ENCODE measurements at places on chromosomes 13 and 19. TPM values are rescaled to one million over a fixed set of nuclear protein-coding genes. Genes with fewer than 3 reads are reported as not detected.

DNA sequence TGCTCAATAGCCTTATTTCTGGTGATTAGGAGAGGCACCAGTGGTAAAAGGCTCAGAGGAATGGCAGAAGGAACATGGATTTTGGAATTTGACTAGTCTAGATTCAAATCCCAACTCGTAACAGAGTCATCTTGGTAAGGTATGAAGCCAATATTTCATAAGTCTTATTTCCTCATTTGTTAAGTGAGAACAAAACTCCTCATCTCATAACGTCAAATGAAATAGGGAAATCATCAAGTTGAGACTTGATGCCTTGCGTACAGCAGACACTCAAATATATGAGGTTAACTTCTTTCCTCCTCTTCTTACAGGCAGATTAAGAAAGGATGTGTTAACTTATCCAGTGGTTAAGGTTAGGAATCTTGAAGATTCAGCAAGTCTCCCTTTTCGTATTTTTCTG is 189.2 kb downstream of the DLEU7 start:
- no peak for DNase-seq
- no peak overlapping the region for H3K4me3 ChIP-seq
- H3K36me3 ChIP-seq, result no peaks in the 10 kb centered on the region
- no peak overlapping the region for H3K27ac ChIP-seq
- H3K4me1 ChIP-seq, result no peaks in the 10 kb centered on the region

- no peak overlapping the region for H3K27ac ChIP-seq
- H3K4me1 ChIP-seq, result peaks cover 20% of the 10 kb centered on the region
- no peak for DNase-seq
- H3K36me3 ChIP-seq, result no peaks in the 10 kb centered on the region
- H3K27me3 ChIP-seq, result no peaks in the 10 kb centered on the region
Observed at GRCh38 chr13:40061466-40062450, 406.3 kb downstream of the COG6 start.

DNA sequence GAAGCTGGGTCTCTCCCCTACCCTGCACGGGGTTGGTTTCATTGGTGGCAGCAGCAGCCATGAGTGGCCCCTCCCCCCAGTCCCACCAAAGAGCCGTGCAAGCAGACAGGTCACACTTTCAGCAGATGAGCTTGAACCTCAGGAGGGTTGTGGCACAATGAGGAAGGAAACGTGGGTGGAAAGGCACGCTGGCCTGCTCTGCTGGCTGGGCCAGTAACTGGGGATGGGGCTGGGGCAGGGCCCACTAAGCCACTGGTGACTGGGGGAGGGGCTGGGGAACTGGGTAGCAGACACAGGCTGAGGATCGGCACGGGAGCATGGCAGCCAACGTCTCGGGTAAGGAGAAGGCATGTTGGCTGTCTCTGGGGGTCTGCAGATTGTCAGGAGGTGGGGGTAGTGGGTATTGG is at the start of gene P2RY11:
Gene P2RY11 (plus strand): TSS at position 289 of the 407 bp plus-strand sequence. CDS start 29 bp downstream, at position 318.
- DNase-seq, result peak; percentile 50
- no peaks in the 10 kb centered on the region for H3K27me3 ChIP-seq
- peak within 1 kb of the TSS; percentile 91 for H3K27ac ChIP-seq
- H3K4me1 ChIP-seq, result peaks cover 59% of the 10 kb centered on the region
- H3K4me3 ChIP-seq, result peak within 1 kb of the TSS; percentile 68

CD209 gene
- total RNA-seq, result not detected

TJP3 gene
- 3.5 TPM for total RNA-seq

GIPC3 gene
- total RNA-seq, result 0.71 TPM

CGB2 gene
- 0.47 TPM for total RNA-seq
